Kidney glomerular epithelial cell (primary cell): ENCODE measurements at places on chromosomes 1 and 21.

DNA sequence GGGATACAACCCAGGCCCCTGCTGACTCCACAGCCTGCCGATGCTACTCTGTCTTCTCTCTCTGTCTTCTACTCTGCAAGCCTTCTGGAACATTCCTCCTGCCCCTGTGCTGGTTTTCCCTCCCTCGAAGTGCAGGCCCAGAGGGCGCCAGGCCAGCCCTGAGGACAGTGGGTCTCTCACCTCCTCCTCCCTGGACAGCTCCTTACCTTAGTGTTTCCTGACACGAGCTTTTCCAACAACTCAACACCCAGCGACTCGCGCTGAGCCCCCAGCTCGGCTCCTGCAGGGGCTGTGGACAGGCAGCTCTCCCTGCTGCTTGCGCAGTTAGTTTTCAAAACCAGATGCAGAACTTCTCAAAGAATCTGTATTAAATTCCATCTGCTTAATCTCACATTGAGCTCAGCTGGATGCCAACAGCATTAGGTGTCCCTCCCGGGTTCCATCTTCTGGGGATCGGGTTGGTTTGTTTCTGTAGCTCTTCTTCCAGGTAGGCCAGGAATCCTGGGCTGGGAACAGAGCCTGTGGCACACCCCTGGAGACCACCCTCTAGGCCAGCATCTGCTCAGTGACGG lies 54.2 kb downstream of the PTPRU start:
- DNase-seq, result no peak

DNA sequence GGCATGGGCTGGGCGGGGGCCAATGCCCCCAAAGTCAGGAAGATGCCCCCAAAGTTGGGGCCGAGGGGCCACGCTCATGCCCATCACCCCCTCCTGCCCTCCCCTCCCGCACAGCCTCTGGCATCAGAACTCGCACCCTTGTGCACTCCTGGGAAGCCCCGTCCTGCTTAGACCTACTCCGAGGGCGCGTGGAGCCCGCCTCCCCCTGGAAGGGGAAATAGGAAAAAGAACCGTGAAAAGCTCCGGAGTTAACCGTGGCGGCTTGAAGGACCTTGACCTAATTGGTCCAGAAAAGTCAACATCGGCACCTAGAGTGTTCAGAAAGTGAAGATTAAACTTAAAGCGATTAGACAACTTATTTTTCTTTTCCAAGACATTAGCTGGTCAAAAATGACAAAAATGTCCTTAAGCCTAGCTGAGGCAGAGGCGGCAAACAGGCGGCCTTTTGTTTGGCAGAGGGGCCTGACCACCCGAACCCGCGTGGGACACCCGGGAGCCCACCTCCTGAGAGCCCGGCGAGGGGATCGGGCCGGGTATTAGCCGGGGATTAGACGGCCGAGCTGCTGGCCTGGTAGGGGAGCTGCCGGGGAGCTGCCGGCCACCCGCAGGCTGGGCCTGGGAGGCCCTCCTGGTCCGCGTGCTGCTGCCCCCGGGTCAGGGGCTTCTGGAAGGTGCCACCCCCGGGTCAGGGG lies 65.5 kb downstream of the PRDM16 start:
- DNase-seq, result no peak

DNA sequence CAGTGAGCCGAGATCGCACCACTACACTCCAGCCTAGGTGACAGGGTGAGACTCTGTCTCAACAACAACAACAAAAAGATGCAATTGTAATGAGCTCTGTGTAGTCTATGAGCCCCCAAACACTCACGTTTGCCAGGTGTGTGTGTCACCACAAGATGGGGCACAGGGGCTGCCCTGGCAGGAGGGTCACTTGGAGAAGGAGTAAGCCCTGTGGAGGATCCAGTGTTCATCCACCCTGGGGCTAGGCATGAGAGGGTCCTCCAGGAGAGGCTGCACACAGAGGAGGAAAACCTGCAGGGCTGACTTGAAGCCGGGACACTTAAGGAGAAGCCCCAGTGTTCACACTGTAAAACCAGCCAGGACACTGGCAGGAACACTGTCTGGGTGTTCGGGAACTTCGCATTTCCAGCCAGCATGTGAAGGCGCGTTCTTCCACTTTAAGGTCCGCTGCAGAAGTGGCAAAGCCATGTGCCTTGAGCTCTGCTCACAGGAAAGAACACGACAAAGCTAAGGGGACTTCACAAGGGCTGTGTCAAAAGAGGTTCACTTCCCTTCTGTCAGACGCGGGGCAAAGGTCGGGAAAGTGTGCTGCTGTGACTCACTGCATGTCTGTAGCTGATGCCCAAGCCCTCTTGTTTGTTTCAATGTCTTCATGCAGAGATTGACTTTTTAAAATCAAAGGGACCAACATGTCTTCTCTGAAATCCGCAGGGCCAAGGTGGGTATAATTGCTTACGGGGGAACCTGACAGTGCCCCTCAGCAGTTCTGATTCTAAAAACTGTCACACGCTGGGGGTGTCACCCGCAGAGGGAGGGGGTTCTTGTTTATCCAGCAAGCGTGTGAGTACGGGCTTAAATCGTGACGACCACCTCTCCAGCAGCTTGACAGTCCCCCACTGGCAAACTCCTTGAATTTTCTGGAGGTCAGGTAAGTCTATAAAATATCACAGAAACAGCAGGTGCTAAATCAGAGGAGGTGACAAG lies 102.8 kb downstream of the RIPK4 start:
- DNase-seq, result no peak

GRCh38 chr1:45230537-45230936 lies 24.1 kb upstream of the ZSWIM5 start:
- no peak for DNase-seq

DNA sequence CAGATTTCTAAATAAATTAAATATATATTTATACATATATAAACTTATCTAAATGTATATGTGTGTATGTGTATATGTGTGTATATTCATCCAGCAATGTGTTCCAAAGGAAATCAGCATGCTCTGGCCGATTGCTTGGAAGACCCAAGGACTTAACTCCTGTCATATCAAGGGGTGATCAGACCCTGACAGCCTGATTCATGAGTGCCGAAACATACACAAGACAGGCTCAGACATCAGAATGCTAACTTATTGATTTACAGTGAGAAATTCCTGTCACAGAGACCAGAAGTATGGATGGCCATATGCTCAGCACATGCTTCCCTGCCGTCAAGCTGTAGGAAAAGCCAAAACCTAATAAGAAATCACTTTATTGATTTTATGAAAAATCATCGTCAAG lies 545.1 kb upstream of the NR5A2 start:
- DNase-seq, result no peak

- no peak for DNase-seq
Measured at GRCh38 chr1:30916296-30916695, 7.7 kb upstream of the SDC3 start.

- DNase-seq, result no peak
Measured at GRCh38 chr1:234896477-234897389, 231.9 kb downstream of the TOMM20 start.

DNA sequence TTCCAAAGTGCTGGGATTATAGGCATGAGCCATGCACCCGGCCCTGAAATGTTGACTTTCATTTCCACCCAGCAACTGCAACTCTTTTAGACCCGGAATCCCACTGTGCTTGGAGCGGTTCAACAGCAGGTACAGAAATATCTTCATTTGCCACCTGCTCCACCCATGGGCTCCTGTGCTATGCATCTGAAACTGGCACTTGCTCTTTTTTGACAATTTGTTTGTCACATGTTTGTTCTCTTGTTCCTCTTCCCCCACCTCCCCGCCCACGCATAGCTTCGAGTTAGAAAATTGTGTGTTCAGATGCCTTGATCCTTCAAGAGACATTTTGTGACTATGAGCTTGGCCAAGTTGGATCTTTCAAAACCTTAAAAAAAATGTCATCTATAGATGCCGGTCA lies 2.4 kb upstream of the IFNLR1 start:
- DNase-seq, result no peak

DNA sequence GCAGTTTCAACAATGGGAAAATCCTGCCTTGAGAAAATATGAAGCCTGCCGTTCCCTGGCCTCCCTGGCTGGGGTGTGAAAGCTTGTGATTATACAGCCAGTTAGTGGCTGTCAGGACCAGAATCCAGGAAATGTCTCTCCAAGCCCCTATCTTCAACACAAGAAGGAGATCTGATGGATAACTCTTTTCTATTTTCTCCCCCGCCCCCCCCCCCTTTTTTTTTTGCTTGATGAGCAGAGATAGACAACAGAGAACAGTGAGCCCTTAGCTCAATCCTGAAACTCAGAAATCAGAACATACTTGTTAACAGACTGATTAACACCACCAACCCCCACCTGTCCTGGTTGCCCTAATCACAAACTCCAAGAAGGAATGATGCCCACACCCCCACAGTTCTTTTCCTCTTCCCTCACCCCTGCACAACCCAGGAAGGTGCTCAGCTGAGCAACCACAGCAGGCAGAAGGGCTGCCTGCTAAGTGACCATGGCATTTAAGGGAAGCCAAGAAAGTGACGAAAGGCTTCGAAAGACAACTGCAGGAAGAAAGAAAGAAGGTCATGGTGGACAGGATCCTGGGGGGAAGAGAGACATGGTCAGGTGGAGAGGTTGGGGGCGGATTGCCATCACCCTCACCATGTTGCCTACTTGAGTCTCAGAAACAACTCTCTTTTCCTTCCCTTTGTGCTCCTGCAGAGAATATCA lies 12.3 kb upstream of the DENND2D start:
- DNase-seq, result no peak

- DNase-seq, result no peak
Measured at GRCh38 chr1:153483776-153484175, 23.3 kb upstream of the S100A7 start.

GRCh38 chr1:238111081-238111480 lies 220.4 kb upstream of the ZP4 start:
- no peak for DNase-seq

DNA sequence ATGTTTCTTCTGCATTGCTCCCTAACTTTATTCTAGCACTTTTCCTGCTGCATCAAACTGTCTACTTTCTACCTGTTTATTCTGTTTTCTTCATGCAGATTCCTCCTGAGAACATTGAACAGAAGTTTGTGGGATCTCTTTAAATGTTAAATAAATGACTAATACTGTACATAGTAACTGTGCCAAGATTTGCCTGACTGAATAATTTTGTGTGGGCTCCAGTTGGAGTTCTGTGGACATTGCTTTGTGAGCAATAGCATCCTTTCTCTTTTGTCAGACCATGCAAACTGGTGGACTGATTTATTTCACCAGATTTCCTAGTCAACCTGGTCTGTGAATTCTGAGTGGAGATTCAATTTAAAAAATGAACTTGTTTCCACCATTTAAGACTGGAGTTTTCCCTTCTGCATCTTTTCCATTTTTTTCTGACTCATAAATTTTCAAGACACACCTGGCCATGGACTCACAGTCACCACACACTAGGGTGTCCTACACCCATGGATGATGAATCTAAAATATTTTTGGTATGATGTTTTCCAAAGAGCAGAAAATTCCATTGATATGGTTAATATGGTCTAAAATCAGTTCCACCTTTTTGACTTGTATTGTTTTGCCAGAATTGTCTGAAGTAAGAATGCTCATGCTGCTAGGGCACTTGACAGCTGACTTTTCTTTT lies 140.7 kb upstream of the SPAG17 start:
- no peak for DNase-seq

DNA sequence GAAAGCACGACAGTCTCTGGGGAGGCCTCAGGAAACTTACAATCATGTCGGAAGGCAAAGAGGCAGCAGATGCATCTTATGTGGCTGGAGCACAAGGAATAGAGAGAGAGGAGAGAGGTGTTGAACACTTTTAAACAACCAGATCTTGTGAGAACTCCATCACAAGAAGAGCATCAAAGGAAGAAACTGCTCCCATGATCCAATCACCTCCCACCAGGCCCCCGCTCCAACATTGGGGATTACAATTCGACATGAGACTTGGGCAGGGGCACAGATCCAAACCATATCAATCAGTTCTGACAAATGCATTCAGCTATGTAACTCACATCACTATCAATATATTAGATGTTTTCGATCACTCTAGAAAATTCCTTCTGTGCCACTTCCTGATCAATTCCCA lies 37.6 kb downstream of the ETS2 start:
- DNase-seq, result no peak

DNA sequence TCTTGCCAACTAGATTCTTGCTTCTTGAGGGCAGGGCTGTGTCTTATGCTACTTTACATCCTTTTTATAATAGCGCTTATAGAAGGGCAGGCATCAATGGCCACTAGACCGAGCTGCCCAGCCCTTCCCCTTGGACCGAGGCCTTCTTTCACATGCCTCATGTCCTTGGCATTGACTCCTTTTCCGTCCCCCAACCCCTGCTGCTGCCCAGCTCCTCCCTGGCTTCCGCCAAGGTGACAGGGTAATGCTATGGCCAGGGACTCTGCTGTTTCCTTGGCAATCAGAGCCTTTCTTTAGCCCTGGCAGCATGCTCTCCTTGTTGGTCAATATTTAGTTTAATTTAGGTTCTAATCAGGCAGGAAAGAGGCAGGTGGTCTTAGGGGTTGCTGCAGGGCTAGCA lies 48.2 kb downstream of the DDX20 start:
- DNase-seq, result no peak

- no peak for DNase-seq
Measured at GRCh38 chr1:110340207-110340468, 961 bp downstream of the RBM15 start.
